ENCODE measurements at places on chromosomes 2 and 18. TPM values are rescaled to one million over a fixed set of nuclear protein-coding genes. Genes with fewer than 3 reads are reported as not detected.

DNA sequence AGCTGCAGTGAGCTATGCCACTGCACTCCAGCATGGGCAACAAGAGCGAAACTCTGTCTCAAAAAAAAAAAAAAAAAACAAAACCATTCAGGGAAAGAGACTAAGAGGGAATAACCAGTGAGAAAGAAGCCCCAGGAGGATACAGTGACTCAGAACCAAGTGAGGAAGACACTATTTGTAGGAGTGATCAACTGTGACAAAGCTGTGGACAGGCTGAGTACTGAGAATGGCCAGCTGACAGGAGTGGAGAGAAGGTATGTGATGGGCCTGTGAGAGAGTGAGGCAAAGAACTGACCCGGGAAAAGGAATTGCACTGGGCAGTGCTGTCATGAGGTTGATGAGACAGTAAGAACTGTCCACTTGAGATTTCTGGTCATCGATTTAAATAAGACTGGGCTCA is 6.7 kb upstream of the LCT start:
- H3K4me1 ChIP-seq: no peaks in the 10 kb centered on the region
- DNase-seq: peak; percentile 5
- no peaks in the 10 kb centered on the region for H3K27me3 ChIP-seq
- H3K27ac ChIP-seq: no peak overlapping the region
- H3K4me3 ChIP-seq: no peak overlapping the region

GRCh38 chr2:114745700-114746099 is 303.3 kb downstream of the DPP10 start:
- H3K36me3 ChIP-seq: no peaks in the 10 kb centered on the region
- no peak overlapping the region for H3K27ac ChIP-seq
- no peaks in the 10 kb centered on the region for H3K4me1 ChIP-seq

- H3K36me3 ChIP-seq: no peaks in the 10 kb centered on the region
- no peak overlapping the region for H3K4me3 ChIP-seq
- no peak overlapping the region for H3K27ac ChIP-seq
- H3K27me3 ChIP-seq: no peaks in the 10 kb centered on the region
- H3K4me1 ChIP-seq: peaks cover 25% of the 10 kb centered on the region
- no peak for DNase-seq
These were observed 236.5 kb upstream of the NT5C1B start for GRCh38 chr2:18825838-18826237.

RAB6C gene
- total RNA-seq: not detected

DNA sequence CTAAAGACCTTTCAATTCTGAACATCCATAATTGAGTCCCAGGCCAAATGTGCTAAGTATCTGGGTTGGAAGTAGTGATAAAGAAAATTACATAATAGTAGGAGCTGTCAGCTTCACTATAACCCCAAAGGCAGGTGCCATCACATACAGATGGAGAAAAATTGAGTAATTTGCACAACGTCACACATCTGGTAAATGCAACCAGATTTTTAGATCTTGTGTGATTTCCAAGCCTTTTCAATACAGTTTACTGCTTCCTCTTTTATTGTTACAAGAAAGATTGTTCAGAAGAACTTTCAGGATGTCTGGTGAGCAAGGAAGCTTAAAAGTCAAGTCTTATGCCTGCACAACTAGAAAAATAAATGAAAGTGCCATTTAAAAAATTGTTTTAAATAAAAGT is 62.3 kb downstream of the UBE2E3 start:
- no peak overlapping the region for H3K4me3 ChIP-seq
- H3K27ac ChIP-seq: no peak overlapping the region
- H3K4me1 ChIP-seq: no peaks in the 10 kb centered on the region
- H3K36me3 ChIP-seq: no peaks in the 10 kb centered on the region
- H3K27me3 ChIP-seq: no peaks in the 10 kb centered on the region

GRCh38 chr2:72750977-72751639 is 74.7 kb downstream of the EXOC6B start:
- DNase-seq: no peak
- H3K4me3 ChIP-seq: no peak overlapping the region
- no peak overlapping the region for H3K27ac ChIP-seq

- peak overlapping the region; percentile 25 for H3K27ac ChIP-seq
- no peaks in the 10 kb centered on the region for H3K36me3 ChIP-seq
- peaks cover 51% of the 10 kb centered on the region for H3K4me1 ChIP-seq
- H3K4me3 ChIP-seq: no peak overlapping the region
- no peaks in the 10 kb centered on the region for H3K27me3 ChIP-seq
- DNase-seq: no peak
These were observed 21.4 kb downstream of the GRHL1 start for GRCh38 chr2:9972621-9973479.

DNA sequence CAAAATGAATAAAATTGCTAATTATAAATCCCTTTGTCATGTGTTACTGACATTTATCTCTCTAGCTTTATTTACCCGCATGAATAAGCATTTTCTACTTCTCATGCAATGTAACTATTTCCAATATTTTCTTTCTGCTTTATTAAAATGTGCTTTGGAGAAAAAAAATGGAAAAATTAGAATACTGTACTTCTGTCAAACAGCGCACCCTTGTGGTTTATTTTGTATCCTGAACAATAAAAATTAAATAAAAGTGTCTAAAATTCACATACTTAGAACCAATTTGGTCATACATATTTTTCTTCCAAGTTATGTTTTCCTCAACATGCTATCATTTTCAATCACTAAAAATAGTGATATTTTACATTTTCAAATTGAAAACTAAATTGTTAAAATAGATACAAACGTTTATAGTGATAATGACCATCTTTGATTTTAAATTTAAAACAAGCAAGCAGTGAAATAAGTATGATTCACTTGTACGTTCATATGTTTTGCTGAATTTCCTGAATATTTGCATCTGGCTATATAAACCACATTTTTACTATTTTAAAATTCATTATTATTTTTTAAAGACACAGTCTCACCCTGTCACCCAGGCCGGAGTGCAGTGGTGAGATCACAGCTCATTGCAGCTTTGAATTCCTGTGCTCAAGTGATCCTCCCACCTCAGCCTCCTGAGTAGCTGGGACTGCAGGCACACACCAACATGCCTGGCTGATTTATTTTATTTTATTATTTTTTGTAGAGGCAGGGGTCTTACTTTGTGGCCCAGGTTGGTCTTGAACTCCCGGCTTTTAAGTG is 95.9 kb upstream of the GRB14 start:
- no peak overlapping the region for H3K27ac ChIP-seq
- H3K4me1 ChIP-seq: no peaks in the 10 kb centered on the region
- no peaks in the 10 kb centered on the region for H3K27me3 ChIP-seq

DNA sequence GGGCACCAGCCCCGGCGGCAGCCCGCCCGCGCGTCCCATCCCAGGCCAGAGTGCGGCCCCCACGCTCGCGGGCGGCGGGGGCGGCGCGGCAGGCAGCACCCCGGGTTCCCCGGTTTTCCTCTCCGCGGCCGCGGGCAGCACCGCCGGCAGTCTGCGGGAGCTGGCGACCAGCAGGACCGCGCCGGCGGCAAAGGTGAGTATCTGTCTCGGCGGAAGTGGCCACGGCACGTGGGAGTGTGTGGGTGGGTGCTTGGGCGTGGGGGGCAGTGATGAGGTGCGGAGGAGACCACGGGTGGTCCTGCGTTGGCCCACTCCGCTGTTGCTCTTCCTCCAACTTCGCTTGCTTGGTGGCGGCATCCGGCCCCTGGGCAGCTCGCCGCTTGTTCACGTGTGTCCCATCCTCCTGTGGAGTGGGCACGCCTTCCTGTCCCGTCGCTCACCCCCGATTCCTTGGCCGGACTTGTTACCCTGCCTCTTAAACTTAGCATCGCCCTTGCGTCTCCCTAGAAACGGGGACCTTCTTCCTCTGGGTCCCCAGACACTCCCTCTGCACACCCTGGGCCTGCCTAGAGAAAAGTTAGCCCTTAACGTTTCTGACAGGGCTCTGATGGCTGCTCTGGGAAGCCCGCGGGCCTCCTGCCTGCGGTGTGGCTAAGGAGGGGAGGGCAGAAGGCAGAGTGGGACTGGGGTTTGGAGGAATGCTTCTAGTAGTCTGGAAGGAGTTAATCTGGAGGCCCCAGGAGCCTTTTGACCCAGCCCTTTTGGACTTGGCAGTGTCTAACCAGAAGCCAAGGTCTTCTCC is 1.1 kb downstream of the SH3RF3 start:
- no peaks in the 10 kb centered on the region for H3K36me3 ChIP-seq
- H3K4me3 ChIP-seq: peak overlapping the region; percentile 52
- H3K4me1 ChIP-seq: peaks cover 28% of the 10 kb centered on the region
- peak overlapping the region; percentile 35 for H3K27ac ChIP-seq

RESP18 gene
- not detected for total RNA-seq

DNA sequence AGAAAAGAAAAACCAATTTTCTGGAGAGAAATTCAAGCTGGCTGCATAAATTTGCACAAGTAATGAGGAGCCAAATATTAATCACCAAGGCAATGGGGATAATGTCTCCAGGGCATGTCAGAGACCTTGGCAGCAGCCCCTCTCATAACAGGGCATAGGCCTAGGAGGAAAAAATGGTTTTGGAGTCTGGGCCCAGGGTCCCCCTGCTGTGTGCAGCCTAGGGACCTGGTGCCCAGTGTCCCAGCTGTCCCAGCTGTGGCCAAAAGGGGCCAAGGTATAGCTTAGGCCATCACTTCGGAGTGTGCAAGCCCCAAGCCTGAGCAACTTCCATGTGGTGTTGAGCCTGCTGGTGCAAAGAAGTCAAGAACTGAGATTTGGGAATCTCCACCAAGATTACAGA is 57.1 kb downstream of the SCN7A start:
- DNase-seq: no peak
- H3K4me1 ChIP-seq: no peaks in the 10 kb centered on the region
- no peaks in the 10 kb centered on the region for H3K36me3 ChIP-seq
- no peak overlapping the region for H3K4me3 ChIP-seq
- H3K27ac ChIP-seq: no peak overlapping the region
- no peaks in the 10 kb centered on the region for H3K27me3 ChIP-seq

GRCh38 chr18:61882296-61883004 is 10.4 kb downstream of the RNF152 start:
- H3K36me3 ChIP-seq: no peaks in the 10 kb centered on the region
- H3K4me3 ChIP-seq: no peak overlapping the region
- no peaks in the 10 kb centered on the region for H3K27me3 ChIP-seq
- H3K27ac ChIP-seq: no peak overlapping the region
- no peaks in the 10 kb centered on the region for H3K4me1 ChIP-seq
- no peak for DNase-seq

DNA sequence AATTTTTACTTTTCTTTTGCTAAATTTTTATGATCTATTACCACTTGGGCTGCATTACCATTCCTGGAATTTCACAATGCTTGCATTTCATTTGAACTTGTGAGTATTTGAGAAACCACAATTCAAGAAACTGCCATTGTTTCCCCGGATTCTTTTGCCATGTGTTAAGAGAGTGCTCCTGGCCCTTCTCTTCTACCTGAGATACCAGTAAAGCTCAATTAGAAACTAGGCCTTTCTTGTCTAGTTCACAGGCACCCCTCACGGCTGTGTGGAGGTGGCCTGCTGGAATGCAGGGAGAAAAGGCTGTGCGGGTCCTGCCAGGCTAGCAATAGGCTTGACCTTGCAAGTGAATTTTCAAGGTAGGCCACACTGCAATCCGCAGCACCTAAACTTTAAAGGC is 40.8 kb downstream of the ZEB2 start:
- H3K36me3 ChIP-seq: no peaks in the 10 kb centered on the region
- no peaks in the 10 kb centered on the region for H3K4me1 ChIP-seq
- no peak overlapping the region for H3K4me3 ChIP-seq
- no peak for DNase-seq

GRCh38 chr2:226515344-226516055 is 284.1 kb downstream of the IRS1 start:
- H3K36me3 ChIP-seq: no peaks in the 10 kb centered on the region
- no peaks in the 10 kb centered on the region for H3K27me3 ChIP-seq
- no peak overlapping the region for H3K4me3 ChIP-seq
- no peak for DNase-seq
- no peaks in the 10 kb centered on the region for H3K4me1 ChIP-seq
- H3K27ac ChIP-seq: no peak overlapping the region

DNA sequence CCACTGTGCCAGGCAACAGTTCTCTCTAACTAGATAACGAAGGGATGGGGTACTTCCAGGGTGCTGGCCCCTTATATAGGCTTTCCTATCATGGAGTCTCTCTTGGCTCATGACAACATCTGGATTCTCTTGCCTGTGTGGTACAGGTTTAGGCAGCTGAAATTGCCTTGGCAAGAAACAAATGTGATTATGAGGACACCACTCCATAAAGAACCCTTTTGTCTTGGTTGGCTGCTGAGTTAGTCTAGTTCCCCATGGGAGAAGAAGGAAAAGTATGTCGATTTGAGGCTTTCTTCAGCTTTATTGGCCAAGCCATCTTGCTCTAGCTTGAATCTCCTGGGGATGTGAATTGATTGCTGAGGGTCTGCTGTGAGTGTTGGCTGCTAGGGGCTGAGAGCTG is 76.3 kb upstream of the ZCCHC2 start:
- no peaks in the 10 kb centered on the region for H3K4me1 ChIP-seq
- H3K36me3 ChIP-seq: no peaks in the 10 kb centered on the region
- H3K4me3 ChIP-seq: no peak overlapping the region
- no peak overlapping the region for H3K27ac ChIP-seq
- DNase-seq: no peak
- no peaks in the 10 kb centered on the region for H3K27me3 ChIP-seq

DNA sequence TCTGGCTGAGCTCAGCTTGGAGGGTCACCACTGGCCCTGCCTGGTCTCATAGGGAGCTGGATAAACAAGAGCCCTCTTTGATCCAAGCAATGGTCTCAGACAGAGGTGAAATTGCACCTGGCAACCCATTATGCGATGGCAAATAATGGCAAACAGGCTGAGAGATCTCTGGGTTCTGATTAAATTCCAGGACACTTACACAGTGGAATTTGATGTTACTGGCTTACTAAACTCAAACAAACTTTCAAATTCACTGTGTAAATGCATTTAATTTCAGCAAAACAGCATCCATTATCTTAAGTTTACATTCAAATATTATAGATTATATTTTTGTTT is 19.5 kb upstream of the STAT4 start:
- no peak for DNase-seq
- H3K27ac ChIP-seq: no peak overlapping the region
- no peak overlapping the region for H3K4me3 ChIP-seq

DNA sequence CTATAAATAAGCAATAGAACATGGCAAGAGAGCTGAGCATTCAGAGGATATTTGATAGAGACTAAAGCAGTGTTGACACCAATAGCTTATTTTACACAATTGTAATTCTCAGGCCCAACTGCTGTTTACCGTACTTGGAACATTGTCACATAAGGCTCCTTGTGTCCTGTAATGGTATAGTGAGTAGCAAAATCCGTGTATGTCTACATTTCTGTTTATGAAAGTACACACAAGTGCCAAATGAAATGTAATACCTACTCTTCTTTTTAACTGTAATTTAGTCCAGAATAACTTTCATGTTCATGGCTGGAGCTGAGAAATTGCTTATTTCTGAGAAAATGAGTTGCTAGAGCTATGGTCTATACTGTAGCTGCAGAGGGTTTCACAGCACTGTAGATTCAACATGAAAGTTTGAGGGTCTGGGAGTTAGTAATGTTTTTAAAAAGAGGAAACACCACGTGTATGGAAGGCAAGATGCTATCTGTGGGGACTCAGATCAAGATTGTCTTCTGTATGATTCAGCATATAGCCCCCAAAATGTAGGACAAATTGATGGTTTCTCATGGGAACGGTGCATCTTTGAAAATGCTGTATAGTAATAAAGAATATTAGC is 110.2 kb upstream of the NOSTRIN start:
- H3K27me3 ChIP-seq: no peaks in the 10 kb centered on the region
- no peaks in the 10 kb centered on the region for H3K4me1 ChIP-seq
- no peak overlapping the region for H3K27ac ChIP-seq
- DNase-seq: no peak
- no peaks in the 10 kb centered on the region for H3K36me3 ChIP-seq
- no peak overlapping the region for H3K4me3 ChIP-seq

NYAP2 gene
- not detected for total RNA-seq

All from right atrium auricular region (tissue), 2 donors.